ENCODE measurements at places on chromosomes 12 and 14.

DNA sequence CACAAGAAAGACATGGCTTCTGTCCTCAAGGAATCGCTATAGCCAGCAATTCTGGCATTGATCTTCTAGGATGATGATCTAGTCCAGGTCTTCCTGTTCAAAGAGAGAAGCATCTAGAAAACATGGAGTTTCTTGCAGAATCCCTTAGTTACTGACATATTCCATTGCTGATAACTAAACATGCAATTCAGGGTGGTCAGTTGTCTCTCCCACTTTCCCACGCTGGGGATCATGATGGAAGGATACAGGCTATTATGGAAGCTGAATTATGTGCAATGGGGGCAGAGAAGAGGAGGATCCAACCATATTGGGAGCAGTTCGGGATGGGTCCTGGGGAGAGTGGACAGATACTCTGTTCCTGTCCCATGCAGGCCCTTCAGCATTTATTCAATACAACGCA, 9.8 kb upstream of the RPH3A start:
- no peak for DNase-seq

DNA sequence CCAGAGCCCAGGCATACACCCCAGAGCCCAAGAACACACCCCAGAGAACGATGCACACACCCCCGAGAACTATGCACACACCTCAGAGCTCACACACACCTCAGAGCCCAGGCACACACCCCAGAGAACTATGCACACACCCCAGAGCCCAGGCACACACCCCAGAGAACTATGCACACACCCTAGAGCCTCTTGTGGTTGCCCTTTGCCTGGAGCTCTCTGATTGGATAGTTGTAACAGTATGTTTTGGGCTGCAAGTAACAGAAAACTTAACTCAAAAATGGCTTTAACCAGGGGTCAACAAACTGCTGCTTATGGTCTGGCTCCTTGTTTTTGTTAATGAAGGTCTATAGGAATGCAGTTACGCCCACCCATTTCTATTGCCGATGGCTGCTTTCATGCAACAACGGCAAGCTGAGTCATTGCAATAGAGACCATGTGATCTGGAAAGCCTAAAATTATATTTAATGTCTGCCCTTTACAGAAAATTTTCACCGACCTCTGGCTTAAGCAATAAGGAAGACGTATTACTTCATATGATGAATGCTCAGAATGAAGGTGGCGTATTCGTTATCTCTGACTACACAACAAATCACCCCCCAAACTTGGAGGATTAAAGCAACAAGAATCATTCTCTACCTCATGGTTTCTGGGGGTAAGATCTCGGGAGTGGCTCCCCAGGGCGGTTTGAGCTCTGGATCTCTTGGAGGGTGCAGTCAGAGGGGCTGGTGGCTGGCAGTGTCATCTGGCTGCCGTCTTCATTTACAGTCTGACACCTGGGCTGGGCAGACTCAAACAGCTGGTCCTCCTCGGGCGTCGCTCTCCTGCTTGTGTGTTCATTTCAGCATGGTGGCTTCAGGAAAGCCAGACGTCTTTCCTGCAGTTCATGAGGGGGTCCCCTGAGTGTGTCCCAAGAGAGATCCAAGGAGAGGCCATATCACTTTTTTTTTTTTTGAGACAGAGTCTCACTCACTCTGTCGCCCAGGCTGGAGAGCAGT, 66.3 kb upstream of the NCOR2 start:
- DNase-seq: no peak

- DNase-seq: no peak
Observed at GRCh38 chr12:28021704-28022103, 49.2 kb upstream of the PTHLH start.

GRCh38 chr14:87989956-87990299, 3.1 kb downstream of the GALC start:
- DNase-seq: no peak

- no peak for DNase-seq
Observed at GRCh38 chr14:34502001-34502400, 37.5 kb downstream of the EAPP start.

GRCh38 chr12:104721936-104722335, 236.2 kb downstream of the SLC41A2 start:
- DNase-seq: no peak

DNA sequence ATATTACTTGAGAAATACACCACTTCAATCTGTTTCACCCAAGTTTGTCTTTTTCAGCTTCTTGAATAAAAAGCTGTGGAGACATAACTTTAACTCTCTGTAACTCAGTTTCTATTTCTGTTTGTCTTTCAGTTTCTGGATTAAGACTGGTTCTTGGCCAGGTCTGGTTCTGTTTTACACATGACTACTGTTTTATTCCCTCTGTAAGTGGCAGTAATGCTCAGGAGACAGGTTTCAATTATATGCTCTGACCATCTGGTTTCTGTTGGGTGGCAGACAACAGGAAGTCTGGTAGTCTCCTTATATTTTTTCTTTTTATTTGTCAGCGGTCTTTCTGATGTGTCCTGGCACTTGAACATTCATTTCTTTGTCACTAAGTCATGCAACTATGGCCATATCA, 102.9 kb downstream of the RPS29 start:
- DNase-seq: no peak

GRCh38 chr14:50792051-50792477, 38.9 kb downstream of the NIN start:
- no peak for DNase-seq

- no peak for DNase-seq
Observed at GRCh38 chr14:102933618-102934231, 11.3 kb downstream of the AMN start.

- no peak for DNase-seq
Observed at GRCh38 chr12:1122786-1123185, 131.8 kb downstream of the ERC1 start.

- DNase-seq: peak; percentile 8
Observed at GRCh38 chr12:53045696-53046045, 4.2 kb upstream of the TNS2 start.

GRCh38 chr12:90572778-90573177, 382.2 kb downstream of the CCER1 start:
- no peak for DNase-seq

DNA sequence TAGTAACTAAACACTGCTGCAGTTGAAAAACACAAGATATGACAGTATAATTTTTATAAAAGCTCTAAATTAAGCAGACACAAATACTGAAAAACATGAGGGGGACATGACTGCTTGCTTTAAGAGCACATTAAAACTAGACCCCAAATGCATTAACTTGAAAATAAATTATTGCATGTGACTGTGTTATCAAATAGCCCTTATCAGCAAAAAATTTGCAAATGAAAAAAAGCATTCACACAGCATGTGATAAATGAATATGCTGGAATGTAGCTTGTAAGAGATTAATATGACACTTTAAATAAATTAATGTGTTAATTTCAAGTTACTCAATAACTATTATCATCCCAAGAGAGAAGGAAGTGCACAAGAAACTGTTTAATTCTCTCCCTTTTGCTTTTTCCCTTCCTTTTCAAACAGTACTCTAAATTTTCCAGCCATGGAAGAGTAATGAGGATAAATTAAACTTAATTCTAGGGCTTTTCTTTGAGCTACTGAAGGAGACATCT, 1422.1 kb upstream of the FLRT2 start:
- no peak for DNase-seq

GRCh38 chr14:57811998-57812546, 53.8 kb downstream of the SLC35F4 start:
- no peak for DNase-seq

GRCh38 chr14:22982477-22983245, at the start of gene AJUBA:
TSS of gene AJUBA (minus strand) at chr14:22982551. CDS start at chr14:22982266, 285 bp downstream.
- DNase-seq: peak; percentile 67

GRCh38 chr14:64500088-64500487, 3.5 kb downstream of the ZBTB25 start:
- DNase-seq: no peak

DNA sequence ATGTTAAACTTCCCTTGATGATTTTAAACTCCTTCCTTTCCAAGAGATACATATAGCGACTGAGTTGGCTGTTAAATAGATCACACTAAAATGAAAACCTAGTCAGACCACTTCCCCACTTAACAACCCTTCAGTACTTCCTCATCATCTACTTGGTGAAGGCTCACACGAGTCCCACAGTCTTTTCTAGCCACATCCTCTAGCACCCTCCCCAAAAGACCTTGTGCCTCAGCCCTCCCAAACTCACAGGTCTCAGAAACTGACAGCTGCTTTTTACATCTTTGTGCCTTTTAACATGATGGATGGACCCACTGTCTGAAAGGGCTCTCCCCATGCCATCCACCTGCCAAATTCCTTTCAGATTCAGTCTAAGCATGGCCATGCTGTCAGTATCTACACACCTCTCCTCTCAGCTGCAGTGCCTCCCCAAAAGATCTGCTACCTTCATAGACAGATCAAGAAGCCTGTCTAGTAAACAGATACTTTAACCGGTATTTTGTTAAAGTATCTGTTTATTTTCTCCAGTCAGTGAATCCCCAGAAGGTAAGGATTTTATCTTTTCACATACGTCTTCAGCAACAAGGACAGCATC, 65.1 kb upstream of the GPHB5 start:
- no peak for DNase-seq

DNA sequence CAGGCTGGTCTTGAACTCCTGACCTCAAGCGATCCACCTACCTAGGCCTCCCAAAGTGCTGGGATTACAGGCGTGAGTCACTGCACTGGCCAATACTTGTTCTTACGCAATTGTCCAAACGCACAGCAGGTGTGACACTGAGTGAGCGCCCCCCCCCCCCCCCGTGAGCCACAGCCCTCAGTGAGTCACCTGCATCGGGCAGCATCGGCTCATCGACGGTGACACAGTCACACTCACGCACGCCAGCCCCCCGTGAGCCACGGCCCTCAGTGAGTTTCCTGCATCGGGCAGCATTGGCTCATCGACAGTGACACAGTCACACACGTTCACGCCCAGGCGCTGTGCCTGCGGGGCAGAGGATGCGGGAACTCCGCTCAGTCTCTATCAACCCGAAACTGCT, 42.5 kb downstream of the GALNT9 start:
- DNase-seq: no peak

- DNase-seq: no peak
Observed at GRCh38 chr14:103232831-103233319, 101.2 kb upstream of the EIF5 start.

DNA sequence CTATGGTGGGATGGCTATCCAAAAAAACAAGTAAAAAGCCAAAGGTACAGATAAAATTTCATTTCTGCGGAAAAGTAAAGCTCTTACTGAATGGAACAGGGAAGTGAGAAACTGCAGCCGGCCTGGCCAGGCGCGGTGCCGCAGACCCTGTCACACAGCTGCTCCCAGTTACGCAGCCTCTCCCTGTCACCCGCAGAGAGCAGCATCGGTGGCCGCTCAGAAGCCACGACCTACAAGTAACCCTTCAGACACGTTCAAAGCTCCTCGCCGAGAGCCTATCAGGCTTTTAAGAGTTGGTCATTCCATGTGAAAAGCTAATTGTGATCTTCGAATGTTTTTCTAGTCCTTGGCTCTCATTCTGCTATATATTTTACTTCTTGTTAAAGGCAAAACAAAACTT, 11.0 kb upstream of the ANKLE2 start:
- no peak for DNase-seq

DNA sequence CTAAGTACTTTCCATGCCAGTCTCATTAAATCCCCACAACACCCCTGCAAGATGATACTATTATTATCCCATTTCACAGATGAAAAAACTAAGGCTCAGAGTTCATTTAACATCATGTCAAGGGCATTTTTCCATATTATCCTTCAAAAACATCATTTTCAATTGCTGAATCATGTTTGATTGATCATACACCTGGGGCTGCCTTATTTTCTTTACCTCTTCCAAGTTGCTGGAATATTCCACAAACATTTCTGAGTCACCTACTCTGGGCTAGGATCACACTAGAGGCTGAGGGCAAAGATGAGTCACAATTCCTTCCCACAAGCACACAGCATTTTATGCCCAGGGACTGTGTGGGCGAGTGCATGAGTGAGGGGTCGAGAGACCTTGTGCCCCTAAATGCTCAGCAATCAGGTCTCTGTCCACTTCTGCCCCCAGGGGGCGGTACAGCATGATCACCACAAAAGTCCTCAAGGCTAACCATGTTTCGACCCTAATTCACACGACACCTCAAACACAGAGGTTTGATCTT, 14.1 kb upstream of the TMEM119 start:
- DNase-seq: no peak

DNA sequence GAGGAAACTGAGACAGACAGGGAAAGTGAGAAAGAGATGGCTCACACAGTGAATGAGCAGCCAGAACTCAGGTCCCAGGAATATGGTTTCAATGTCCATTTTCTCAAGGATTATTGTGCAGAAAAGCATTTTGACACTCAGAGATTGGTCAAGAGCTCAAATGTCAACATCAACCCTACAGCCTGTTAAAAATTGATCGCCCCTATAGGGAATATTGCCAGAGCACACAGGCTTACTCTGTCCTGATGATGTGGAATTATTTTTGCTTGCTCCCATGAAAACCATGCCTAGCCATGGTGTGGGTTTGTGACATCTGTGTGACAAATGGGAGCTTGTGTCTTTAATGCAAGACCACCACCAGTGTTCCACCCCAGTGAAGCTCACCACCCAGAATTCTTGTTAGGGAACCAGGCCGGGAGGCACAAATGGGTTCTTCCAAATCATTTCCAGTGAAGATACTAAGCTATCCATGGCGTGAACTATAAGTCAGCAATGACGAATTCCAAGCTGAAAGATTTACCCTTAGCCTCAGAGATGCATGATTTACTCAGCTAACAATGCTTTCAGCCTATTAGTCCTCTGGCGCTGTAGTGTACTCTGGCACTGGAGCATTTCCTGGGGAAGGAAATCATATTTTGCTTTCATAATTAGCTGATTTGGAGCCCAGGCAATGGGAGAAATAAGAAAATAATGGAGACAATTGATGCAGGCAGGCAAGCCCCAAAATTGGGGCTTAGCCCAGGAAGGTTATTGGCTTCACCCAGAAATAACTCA, 1188.2 kb upstream of the TMEM132C start:
- DNase-seq: no peak

DNA sequence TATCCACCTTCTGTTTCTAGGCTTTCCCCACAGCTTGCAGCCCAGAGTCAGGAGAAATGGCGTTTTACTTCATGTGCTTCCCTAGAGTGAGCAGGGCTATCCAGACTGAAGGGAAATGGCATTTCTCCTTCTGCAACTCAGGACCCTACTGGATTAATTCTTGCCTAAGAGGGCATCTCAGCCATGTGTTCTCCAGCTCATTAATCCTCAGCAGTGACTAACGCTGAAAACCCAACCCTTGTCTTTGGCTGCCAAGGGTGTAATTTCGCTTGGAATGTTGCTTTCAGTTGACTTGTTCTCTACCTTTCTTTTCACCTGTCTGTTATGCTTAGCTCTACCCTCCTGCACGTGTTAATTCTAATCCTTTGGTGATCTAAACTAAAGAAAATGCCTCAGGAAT, 21.0 kb upstream of the EMP1 start:
- DNase-seq: no peak

- no peak for DNase-seq
Observed at GRCh38 chr14:51933191-51933590, 56.2 kb upstream of the RTRAF start.

DNA sequence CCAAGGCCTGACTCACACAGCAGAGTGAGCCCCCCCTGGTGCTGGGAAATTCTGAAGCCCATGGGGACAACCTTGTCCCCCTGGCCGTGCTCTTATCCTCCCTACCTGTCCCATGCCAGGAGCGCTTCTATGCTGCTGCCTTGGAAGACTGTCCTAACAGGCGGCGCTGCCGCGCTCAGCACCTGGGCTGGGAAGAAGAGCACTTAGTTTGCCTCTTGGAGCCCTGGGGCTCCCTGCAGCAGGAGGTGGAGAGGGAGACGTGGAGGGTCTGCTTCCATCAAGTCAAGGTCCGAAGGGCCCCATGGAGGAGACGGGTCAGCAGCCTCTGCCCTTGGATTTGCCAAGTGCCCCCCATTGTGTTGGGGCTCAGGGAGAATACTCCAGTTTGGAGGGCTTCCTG, 300.5 kb downstream of the CACNA1C start:
- no peak for DNase-seq

All from frontal cortex (tissue), 4 donors.